AG10803 (cell line): ENCODE measurements at places on chromosomes 3 and 15.

DNA sequence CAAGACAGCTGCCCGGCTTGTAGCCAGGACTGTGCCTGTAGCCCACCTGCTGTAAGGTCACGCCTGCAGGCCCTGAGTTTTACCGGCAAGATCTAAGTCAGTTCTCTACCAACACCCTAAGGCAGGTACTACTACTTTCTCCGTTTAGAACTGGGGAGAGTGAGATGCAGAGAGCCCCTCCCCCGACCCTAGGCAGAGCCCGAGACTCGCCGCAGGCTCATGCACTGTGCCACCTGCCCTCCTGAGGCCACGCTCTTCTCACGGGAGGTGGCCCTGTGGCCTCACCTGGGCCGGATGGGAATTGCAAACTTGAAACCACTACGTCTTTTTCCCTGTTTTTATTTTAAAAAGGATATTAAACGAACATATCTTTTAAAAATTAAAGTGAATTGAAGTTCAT is 36.9 kb upstream of the PCSK6 start:
- DNase-seq: no peak

DNA sequence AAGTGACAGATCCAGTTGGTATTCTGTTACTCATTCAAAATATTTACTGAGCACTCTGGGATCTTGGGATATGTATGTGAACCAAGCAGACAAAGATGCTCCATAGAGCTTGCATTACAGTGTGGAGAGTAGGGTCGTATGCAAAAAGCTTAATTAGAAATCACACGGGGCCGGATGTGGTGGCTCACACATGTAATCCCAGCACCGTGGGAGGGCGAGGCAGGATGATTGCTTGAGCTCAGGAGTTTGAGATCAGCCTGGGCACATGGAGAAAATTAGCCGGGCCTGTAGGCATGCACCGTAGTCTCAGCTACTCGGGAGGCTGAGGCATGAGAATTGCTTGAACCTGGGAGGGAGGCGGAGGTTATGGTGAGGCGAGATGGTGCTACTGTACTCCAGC is 68.7 kb upstream of the MB21D2 start:
- DNase-seq: peak; percentile 4

DNA sequence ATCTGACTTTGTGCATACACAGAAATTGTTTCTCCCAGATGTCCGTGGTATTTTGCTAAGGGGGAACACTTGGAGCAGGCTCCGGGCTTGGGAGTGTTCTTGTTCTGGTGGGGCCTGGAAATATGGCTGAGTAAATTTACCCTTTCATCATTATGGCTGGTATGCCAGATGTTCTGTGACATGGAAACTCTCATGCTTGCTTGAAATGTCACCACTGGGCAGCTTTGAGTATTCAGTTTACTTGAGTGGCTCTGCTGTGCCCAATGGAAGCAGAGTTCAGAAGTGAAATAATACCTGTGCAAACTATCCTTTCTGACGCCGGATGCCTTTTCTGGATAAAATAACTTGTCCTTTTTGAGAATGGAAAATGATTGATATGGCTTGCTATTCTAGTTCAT is 283.6 kb upstream of the TPM1 start:
- DNase-seq: no peak

- DNase-seq: no peak
These were observed 22.4 kb upstream of the SEMA4B start for GRCh38 chr15:90178468-90179435.

DNA sequence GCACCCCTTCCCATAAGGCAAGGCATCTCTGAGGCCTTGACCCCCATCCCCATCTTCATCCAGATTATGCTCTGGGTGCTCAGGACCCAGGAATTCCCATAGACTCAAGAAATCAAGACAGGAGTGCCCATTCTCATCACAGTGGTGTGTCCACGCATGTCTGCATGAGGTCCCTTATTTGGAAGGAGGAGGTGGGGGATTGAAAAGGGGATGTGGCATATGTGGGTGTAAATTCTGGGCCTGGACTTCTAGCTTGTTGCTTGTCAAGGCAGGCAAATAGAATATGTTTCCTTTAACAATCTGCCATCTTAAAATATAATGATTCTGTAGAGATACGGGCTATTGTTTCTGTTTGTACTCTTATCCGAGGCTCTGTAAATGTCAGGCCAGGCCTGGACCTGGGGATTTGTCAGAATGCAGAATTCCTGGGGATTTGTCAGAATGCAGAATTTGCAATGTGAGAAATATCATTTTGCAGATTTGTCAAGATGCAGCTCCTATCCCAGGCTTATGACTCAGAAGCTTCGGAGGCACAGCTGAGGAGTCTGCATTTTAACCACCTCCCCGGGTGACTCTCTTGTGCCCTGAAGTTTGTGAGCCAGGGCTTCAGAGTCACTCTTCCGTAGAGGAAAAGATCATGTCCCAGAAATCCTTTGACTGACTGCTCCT is 157.8 kb downstream of the SV2B start:
- DNase-seq: no peak

- no peak for DNase-seq
These were observed 12.1 kb downstream of the USF3 start for GRCh38 chr3:113684271-113684819.

DNA sequence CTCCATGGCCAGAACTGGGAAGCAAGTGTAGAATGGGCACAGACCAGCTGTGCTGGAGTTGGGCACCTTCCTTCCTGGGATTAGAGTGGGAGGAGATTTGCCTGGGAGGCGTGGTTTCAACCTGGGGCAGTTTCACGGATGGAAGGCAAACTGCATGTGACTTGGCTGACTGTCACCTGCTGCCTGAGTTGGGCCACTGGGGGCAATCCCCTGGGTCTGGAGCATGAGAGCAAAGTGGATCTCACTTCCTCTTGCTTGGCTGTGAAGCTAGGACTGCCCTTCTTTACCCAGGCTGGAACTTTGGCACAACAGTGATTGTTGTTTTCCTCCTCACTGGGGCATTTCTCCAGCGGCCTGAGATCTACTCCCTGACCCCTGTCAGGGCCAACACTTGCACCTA is 1247.0 kb upstream of the EPHA6 start:
- DNase-seq: no peak

DNA sequence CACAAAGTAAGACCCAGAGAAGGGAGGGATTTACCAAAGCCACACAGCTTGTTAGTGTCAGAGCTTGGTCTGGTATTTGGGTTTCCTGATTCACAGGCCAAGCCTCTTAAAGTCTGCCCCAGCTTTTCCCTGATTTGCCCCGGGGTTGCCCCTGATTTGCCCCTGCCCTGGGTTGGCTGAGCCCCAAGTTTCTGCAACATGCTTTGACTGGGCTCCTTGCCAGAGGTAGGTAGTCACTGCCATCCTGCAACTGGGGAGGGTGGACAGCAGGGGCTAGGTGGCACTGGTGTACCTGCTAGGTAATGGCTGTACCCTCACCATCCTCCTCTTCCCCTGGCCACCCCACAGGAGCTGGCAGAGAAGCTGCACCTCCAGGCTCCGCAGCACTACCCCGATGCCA is 2.5 kb downstream of the MPI start:
- DNase-seq: no peak

GRCh38 chr3:143242101-143242500 is 122.5 kb downstream of the CHST2 start:
- no peak for DNase-seq

DNA sequence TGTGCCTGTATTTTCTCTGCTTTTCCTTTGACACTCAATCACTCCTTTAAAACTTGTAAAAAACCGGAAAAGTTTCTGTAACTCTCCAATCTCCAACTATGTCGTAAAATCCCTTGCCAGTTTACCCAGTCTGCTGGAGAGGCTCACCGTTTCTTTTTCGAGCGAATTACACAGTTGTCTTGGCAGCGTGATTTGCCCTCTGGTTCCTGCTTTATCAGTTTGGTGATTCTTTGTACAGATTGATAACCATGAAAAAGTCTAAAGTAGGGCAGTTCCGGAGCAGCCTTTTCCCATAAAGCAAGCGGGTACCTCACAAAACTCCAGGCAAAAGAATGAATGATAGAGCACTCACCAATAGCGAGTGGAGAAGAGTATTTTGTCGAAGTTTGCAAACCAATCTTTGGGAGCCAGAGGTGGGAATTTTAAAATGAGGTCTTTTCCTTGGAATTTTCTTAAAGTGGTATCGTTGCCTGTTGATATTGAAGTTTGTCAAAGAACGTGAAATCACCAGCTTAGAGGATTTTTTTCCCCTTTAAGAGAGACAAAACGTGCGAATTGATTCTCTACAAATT is at the start of gene TTC23:
TTC23 (minus strand) TSS at position 312 of the 572 bp plus-strand sequence. CDS start 20,869 bp downstream, outside the sequence.
- DNase-seq: peak; percentile 86

GRCh38 chr15:63382966-63383710 is 1.5 kb upstream of the CA12 start:
- no peak for DNase-seq

GRCh38 chr3:37680401-37680800 is 181.3 kb upstream of the CTDSPL start:
- DNase-seq: no peak

DNA sequence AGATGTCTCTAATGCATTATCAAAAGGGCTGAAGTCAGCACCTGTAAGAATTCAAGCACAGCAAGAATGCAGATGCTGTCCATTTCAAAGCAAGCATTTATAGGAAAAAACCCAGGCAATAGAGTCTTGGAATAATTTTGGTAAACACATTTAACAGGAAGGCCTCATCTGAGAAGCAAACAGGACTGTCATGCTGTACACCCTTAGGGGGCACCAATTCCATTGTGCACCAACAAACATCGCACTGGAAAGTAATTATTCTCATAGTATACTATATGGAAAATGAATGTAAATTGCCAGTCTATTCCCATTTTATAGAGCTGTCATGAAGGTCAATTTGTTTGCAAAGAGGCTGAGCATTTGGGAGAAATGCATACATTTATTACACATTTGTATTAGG is 247.3 kb upstream of the SUCLG2 start:
- no peak for DNase-seq

DNA sequence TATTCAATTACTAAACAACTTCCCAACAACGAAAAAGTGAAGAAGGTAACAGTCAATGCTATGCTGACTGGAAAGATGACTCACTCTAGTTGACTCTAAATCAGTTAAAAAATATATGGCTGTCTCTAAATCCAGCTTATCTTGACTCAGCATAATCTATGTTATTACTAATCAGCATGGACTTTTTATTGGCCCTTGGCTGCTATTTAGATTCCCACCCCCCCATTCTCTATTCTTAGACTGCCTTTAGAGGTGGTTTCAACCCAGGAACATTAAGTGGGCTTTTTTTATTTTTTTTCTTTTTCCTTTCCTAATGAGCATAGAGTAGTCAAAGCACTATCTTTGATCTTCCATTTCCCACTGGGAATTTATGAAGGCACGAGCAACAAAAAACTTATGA is 1.9 kb downstream of the PCOLCE2 start:
- peak; percentile 46 for DNase-seq

- no peak for DNase-seq
These were observed 13.1 kb downstream of the PLA2G4F start for GRCh38 chr15:42143356-42143755.

GRCh38 chr3:109702976-109703375 is 365.6 kb upstream of the DPPA4 start:
- DNase-seq: no peak

DNA sequence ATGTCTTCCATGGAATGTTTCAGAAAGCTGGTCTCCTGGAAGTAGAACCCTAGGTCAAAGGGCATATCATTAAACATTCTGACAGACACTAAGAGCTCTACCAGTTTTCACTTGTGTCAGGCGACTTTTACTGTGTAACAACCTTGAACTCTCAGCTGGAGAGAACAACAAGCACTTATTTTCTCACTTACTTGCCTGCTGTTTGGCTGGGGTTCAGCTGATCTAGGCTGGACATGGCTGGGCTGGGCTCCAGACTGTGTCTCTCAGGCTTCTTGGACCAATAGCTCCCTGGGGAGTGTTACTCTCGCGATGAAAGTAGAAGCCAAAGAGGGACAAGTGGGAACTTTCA is 527.3 kb downstream of the SHQ1 start:
- no peak for DNase-seq

DNA sequence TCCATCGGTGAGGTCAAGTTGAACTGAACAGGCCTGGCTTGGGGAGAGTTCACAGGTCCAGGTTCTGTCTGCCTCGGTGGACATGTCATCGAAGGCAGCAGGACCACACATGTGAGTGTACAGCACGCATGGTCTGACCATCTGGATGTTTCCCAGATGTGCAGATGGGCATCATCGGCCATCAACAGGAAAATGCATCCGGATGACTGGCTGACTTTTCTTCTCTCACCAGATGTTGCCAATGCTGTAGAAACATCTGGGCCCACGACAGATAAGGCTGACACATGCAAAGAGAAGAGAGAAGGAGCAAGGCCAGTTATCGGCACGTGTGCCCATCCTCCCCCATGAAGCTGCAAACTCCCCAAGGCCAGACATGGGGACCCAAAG is 45.1 kb downstream of the NOX5 start:
- peak; percentile 38 for DNase-seq

- no peak for DNase-seq
These were observed 9.5 kb downstream of the PAK2 start for GRCh38 chr3:196749125-196749524.

DNA sequence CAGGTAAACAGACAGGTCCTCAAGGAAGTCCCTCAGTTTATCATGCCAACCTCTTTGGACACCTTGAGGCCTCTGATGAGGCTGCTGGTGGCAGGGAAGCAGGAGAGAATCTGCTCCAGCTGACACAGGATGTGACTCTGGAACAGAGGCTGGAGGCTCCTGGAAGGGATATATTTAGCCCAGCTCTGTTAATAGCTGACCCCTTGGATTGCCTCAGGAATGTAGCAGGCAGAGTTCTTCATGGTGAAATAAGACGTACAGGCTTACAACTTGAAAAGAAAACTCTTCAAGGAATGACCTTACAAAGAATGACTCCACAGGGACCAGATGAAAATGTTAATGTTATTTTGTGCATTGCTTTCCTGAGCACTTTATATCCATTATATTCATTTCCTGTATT is 90.5 kb downstream of the AQP9 start:
- peak; percentile 87 for DNase-seq

GRCh38 chr15:69610858-69611257 is 158.2 kb downstream of the RPLP1 start:
- DNase-seq: no peak

GRCh38 chr3:146308682-146309081 is 57.8 kb upstream of the PLSCR4 start:
- DNase-seq: peak; percentile 91

DNA sequence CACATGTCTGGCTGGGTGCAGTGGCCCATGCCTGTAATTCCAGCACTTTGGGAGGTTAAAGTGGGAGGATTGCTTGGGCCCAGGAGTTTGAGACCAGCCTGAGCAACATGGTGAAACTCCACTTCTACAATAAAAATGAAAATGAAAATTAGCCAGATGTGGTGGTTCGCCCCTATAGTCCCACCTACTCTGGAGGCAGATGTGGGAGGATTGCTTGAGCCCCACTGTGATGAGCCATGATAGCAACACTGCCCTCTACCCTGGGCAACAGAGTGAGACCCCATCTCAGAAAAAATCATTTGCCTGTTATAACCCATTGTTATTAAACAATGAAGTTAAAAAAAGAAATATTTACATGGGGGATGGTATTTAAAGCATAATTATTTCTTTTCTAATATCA is 240.1 kb upstream of the ZPLD1 start:
- DNase-seq: no peak

- DNase-seq: peak; percentile 75
These were observed 123.0 kb downstream of the ASB7 start for GRCh38 chr15:100725121-100726069.

DNA sequence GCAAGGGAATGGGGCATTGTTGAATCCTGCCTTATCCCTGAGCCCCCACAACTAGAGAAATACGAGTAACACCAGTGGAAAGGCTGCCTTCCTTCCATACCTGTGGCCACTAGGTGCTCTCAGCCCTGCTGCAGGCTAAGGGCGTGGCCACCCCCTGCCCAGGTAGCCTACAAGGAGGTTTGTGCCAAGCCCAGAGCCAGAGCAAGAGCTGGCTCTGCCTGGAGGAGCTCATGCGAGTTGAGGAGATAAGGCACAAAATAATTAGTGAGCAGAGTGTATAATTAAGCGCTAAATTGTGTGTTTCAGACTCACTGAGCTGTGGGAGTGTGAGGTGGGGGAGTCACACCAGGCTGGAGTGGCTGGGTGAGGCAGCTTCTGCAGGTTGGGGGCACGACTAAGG is 49.2 kb downstream of the TPRA1 start:
- DNase-seq: no peak
